ENCODE measurements at places on chromosomes 11 and 22. TPM values are rescaled to one million over a fixed set of nuclear protein-coding genes. Genes with fewer than 3 reads are reported as not detected.

The C11orf86 gene
- not detected for polyA plus RNA-seq

The RAC2 gene
- polyA plus RNA-seq, result 72.3 TPM

The LRRC74B gene
- not detected for polyA plus RNA-seq

The RTN4RL2 gene
- polyA plus RNA-seq, result 0.83 TPM

The HPX gene
- 1.5 TPM for polyA plus RNA-seq

The JHY gene
- 0.46 TPM for polyA plus RNA-seq

The PLAAT4 gene
- polyA plus RNA-seq, result 0.34 TPM

The SAAL1 gene
- polyA plus RNA-seq, result 12.5 TPM

The ETS1 gene
- 43.6 TPM for polyA plus RNA-seq

The ZNF215 gene
- polyA plus RNA-seq, result 2.9 TPM

The FAM111B gene
- polyA plus RNA-seq, result 2.9 TPM

DNA sequence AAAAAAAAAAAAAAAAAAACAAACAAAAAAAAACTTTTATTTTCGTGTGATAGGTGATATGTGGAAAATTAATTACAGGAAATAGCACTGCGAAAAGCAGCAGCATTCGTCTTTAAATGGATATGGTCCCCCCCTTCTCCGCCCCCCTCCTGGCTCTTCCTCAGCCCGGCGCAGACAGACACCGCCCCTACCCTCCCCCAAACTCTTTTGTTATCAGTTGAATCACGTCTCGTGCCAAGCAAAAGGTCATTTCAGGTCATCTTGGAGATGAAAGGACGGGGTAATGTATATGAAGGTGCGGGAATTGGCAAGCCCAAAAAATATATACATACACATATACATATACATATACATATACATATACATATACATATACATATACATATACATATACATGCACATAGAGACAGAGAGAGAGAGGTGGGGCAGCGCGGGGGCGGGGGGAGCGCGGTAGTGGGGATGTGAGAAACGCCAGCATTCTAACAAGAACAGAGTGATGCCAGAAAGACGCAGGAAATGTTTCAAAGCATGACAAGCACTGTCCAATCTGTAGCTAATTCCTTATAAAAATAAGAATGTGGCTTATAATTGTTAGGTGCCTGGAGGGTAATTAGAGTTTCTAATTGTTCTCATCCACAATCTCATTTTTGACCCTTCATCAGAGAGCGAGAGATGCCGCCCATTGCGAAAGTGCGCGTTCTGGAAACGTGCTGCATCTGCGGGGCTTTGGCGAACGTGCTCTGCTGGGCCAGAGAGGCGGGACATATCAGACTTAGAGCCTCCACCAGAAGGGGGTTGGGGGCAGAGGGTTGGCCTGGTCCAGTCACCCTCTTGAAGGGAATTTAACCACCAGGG is 214.5 kb upstream of the UBASH3B start:
- H3K27me3 ChIP-seq, result peaks cover 12% of the 10 kb centered on the region
- no peak for DNase-seq
- H3K4me1 ChIP-seq, result peaks cover 5% of the 10 kb centered on the region

- H3K4me1 ChIP-seq, result no peaks in the 10 kb centered on the region
- no peak for DNase-seq
- no peaks in the 10 kb centered on the region for H3K36me3 ChIP-seq
- H3K27ac ChIP-seq, result no peak within 1 kb of the TSS
Measured at GRCh38 chr11:117876341-117877119, at the start of gene FXYD6. Gene FXYD6 (minus strand): TSS chr11:117876658. CDS start chr11:117842776, 33,882 bp downstream.

- no peaks in the 10 kb centered on the region for H3K4me1 ChIP-seq
- no peak for DNase-seq
- no peaks in the 10 kb centered on the region for H3K27me3 ChIP-seq
- H3K4me3 ChIP-seq, result no peak overlapping the region
Measured at GRCh38 chr11:60310407-60310998, 16.6 kb upstream of the MS4A6E start.

DNA sequence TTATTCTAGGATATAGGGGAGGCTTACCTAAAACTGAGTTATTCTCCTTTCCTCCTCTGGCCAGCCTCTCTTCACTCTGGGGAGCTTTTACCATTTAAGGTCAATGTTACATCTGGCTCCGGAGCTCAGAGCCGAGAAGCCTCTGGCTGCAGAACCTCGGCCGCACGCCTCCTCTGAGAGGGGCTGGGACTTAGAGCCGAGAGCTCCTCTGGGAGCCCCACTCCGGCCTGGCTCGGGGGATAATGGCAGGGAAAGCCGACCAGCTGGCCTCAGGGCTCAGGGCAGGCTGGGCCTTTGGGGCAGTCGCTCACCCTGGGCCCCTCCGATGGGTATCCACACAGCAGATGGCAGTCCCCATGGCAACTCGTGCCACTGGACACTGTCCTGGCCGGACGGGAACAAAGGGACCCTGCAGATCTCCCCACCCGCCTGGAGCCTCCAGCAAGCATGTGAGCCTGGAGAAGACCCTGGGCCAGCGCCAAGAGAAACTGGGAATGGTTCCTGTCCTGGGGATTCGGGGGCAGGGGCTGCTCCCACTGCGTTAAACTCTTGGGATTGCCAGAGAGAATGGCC is at the start of gene IRAG1:
IRAG1 (minus strand) TSS at position 247 of the 573 bp plus-strand sequence; CDS start at position 94, 153 bp downstream.
- no peaks in the 10 kb centered on the region for H3K27me3 ChIP-seq
- DNase-seq, result peak; percentile 78
- H3K4me3 ChIP-seq, result peak within 1 kb of the TSS; percentile 61
- peaks cover 11% of the 10 kb centered on the region for H3K36me3 ChIP-seq

- peaks cover 24% of the 10 kb centered on the region for H3K27me3 ChIP-seq
- H3K27ac ChIP-seq, result no peak overlapping the region
- DNase-seq, result no peak
- H3K4me1 ChIP-seq, result no peaks in the 10 kb centered on the region
- no peak overlapping the region for H3K4me3 ChIP-seq
- no peaks in the 10 kb centered on the region for H3K36me3 ChIP-seq
Measured at GRCh38 chr22:22127100-22127499, 117.5 kb upstream of the VPREB1 start.

GRCh38 chr22:40401532-40401931 is 31.1 kb downstream of the SGSM3 start:
- H3K36me3 ChIP-seq, result peaks cover 49% of the 10 kb centered on the region
- no peaks in the 10 kb centered on the region for H3K27me3 ChIP-seq

DNA sequence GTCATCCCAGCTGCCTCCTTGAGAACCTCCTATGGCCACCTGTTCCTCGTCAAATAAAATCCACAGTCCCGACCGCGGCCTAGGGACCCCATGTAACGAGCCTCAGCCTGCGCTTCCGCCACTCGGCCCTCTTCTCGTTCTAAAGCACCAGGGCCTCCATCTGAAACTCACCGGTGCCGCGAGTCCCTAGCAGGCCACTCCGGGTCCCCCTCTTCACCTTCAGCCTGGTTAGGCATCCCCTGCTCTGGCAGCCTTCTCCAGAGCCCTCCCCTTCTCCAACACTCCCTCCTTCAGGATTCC is 2.4 kb upstream of the SSTR3 start:
- no peak overlapping the region for H3K4me3 ChIP-seq
- no peak overlapping the region for H3K27ac ChIP-seq
- peaks cover 4% of the 10 kb centered on the region for H3K4me1 ChIP-seq
- H3K36me3 ChIP-seq, result no peaks in the 10 kb centered on the region
- DNase-seq, result no peak

GRCh38 chr22:43829904-43830851 is 18.1 kb upstream of the EFCAB6 start:
- H3K4me3 ChIP-seq, result no peak overlapping the region
- peak; percentile 54 for DNase-seq
- H3K36me3 ChIP-seq, result no peaks in the 10 kb centered on the region
- peak overlapping the region; percentile 57 for H3K27ac ChIP-seq
- peaks cover 44% of the 10 kb centered on the region for H3K4me1 ChIP-seq
- H3K27me3 ChIP-seq, result no peaks in the 10 kb centered on the region

DNA sequence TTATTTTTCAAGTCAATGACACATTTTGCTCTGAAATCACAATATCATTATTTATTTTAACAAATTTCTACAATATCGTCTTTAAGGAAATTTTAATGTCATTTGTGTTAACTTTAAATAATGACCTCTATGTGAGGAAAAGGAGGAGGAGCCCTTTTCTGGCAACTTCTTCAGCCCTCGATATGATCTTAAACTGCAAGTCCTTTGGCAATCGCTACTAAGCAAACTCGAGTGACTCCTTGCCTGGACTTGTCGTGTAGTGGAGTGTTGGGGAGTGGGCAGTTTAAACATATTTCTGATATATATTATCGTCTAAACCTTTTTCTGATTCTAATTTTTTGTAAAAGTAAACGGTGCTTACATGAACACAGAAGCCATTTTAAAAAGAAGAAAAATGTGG is 16.7 kb downstream of the ETS1 start:
- DNase-seq, result no peak
- H3K36me3 ChIP-seq, result no peaks in the 10 kb centered on the region
- no peak overlapping the region for H3K4me3 ChIP-seq
- no peaks in the 10 kb centered on the region for H3K4me1 ChIP-seq
- no peak overlapping the region for H3K27ac ChIP-seq

DNA sequence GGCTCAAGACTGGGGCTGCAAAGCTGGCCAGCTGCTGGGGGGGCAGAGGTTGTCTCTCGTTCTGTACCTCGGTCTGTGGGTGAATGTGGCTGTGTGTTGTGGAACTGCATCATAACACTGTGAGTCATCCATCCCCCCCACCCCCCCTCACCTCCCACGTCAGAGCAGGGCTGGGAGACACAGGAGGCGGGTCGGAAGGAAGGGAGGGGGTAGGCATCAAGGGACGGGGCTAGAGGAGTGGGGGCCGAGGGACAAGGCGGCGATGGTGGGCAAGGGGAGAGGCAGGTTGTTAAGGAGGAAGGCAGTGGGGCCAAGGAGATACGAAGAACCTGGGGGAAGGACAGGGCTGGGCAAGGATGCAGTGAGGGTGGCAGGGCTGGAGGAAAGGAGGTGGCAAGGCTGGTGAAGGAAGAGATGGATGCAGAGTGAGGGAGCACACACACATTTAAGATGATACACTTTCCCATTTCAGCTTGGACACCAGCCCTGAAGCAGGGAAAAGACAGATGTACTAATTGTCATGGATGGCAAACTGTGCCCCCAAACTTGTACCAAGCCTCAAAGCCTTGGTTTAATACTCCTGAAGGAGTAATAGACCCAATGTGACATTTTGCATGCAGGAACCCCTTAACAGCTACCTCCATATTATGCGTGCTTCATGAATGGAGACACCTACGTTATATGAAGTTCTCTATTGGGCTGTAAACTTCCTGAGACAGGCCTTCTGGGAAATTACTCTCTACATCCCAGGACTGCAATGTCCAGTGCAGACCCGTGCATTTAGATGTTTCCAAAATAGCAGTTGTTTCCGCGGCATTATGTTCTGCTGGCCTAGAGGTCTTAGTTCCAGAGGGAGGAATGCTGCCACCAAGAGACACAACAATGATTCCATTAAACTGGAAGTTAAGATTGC is at the start of gene YPEL4:
YPEL4 (minus strand) TSS at position 87 of the 913 bp plus-strand sequence. CDS start 2,805 bp downstream, outside the sequence.
- peak; percentile 83 for DNase-seq
- no peaks in the 10 kb centered on the region for H3K27me3 ChIP-seq
- H3K4me1 ChIP-seq, result peaks cover 20% of the 10 kb centered on the region
- peak within 1 kb of the TSS; percentile 67 for H3K4me3 ChIP-seq

Measured in IMR-90 (cell line).